ENCODE measurements at places on chromosomes 5 and 9. TPM values are rescaled to one million over a fixed set of nuclear protein-coding genes. Genes with fewer than 3 reads are reported as not detected.

IL9 gene
- not detected for total RNA-seq

STPG3 gene
- total RNA-seq, result 0.23 TPM

- H3K27ac ChIP-seq, result no peak overlapping the region
- no peaks in the 10 kb centered on the region for H3K27me3 ChIP-seq
- no peak overlapping the region for H3K4me3 ChIP-seq
- H3K4me1 ChIP-seq, result peaks cover 3% of the 10 kb centered on the region
These were observed 200.6 kb upstream of the ZNF618 start for GRCh38 chr9:113675475-113675941.

DNA sequence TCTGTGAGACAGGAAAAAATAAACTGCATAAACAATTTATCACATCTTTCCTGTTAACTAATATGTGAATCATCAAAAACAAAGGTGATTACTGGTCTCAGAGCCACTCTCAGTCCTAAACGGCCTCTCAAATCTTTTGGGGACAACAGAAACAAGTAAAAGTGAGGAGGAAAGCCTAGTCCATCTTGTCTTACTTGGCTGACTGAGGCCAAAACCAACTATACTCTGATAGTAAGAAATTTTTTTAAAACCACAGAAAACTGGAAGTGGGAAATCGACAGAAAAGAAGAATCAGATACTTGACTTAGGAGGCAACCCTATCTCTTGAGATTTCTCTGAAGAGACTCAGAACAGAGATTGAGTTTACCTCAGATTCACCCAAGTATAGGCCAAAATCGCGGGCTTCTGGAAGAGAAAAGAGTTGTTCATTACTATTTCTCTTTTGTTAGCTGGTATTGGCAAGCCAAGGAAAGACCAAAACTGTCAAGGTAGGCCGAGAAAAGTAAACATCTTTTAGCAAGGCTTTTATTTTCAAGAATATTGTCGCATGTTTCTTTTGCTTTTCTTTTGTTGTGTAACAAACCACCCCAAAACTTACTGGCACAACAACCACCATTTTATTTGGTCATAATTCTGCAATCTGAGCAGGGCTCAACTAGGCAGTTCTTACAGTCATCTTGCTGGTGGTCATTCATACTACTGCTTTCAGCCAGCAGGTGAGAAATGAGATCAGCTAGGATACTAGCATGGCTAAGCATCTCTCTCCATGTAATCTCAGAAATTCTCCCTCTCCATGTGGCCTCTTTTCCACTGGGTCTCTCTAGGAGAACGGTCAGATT lies 46.1 kb downstream of the RFX3 start:
- H3K27me3 ChIP-seq, result no peaks in the 10 kb centered on the region
- no peaks in the 10 kb centered on the region for H3K36me3 ChIP-seq
- DNase-seq, result no peak

GRCh38 chr9:21576331-21577189 lies 94.4 kb upstream of the IFNE start:
- no peaks in the 10 kb centered on the region for H3K27me3 ChIP-seq
- no peak overlapping the region for H3K27ac ChIP-seq
- H3K36me3 ChIP-seq, result no peaks in the 10 kb centered on the region
- DNase-seq, result no peak
